NCI-H774 (cell line): ENCODE measurements at places on chromosomes 6 and 20.
A peak's percentile ranks its signal among the peaks of the same experiment; 100 is the strongest.

DNA sequence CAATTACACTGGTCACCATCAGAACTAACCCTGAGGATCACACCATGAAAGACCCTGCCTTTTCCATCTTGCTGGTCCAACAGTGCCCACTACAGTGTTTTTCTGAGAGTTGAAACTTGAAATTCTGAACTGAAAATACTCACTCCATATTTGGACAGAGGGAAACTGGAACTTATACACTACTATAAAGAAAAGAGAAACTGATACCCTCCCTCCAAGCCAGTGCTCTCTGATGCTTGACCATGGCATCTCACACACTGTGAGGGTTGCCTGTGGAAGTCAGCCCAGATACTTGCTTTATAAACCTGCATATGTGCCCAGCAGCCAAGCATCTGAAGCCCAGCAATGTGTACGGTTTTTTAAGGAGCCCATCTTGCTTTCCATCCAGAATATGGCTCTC lies 108.7 kb downstream of the FOXA2 start:
- no peak for DNase-seq

GRCh38 chr6:157089851-157090250 lies 233.5 kb downstream of the TMEM242 start:
- DNase-seq = no peak

- DNase-seq = no peak
Observed at GRCh38 chr6:162532283-162533008, 195.1 kb downstream of the PRKN start.

GRCh38 chr20:34345402-34345736 lies 17.7 kb upstream of the ITCH start:
- no peak for DNase-seq

DNA sequence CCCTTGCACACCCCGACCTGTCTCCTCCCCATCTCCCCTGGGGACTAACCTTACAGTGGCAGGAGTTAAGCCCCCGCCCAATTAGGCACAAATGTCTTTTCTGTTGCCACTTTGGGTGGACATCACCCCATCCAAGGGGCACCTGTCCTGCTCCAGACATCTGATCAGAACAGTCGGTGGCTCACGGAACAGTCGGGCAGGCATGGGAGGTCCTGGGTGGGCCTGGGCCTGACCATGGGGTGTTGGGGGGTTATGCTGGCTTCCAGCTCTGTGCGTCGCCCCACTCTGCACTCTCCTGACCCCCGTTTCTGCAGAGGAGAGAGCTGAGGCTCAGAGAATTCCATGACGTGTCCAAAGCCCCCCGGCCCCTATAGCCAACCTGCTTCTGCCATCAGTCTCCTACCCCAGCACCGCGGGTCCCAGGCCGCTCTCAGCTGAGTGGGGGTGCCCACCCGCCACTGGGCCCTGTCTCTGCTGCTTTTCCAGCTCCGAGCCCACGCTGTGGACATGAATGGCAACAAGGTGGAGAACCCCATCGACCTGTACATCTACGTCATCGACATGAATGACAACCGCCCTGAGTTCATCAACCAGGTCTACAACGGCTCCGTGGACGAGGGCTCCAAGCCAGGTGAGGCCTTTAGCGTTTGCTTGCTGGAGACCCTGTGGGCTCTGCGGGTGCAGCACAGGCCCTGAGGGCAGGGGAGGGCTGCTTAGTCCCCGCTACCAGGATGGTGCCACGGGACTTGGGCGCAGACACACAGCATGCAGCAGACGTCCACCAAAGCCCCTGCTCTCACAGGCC lies 213.2 kb downstream of the TAF4 start:
- DNase-seq = no peak

- no peak for DNase-seq
Observed at GRCh38 chr20:45576995-45577394, 2.1 kb downstream of the WFDC8 start.

DNA sequence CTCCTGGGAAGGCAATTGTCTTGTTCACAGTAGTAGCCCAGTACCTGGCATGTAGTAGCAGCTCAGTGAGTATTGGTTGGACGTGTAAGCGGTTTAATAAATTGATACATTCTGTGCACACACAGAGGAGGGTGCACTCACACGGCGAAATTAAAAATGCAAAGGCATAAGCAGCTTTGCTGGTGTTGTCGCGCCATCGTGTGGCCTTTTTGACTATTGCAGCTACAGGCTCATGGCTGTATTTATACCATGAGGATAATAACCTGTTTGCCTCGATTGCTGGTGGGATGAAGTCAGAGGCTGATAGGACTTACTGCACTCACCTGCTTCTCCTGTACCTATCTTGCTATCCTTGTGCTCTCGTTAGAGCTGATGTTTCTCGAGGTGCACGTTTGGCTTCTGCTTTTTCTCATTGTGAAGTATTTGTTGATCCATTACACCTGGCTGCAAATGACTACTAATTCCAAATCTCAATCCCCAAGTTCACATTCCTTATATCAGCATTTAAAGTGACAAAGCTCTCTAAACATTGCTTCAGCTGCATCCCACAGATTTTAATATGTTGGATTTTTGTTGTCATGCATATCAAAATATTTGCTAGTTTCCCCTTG lies 61.5 kb downstream of the TBXT start:
- DNase-seq = peak; percentile 88

DNA sequence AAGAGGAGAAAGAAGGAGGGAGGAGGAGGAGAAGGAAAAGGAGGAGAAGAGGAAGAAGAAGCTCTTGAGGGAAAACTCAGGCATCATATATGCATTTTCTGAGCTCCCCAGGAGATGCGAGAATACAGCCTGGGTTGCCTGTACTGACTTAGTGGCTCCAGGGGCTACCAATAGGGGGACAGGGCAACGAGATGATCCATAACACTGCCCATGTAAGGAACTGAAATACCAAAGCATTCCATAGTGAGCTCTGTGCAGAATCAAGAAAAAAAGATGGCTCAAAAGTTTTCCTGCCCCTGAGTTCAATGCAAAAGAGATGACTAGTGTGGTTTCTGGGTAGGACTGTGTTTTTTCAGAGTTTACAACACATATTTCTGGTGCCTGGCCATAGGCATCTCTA lies 258.7 kb downstream of the ALDH8A1 start:
- DNase-seq = no peak
